Activated naive CD8-positive, alpha-beta T cell treated with anti-CD3 and anti-CD28 coated beads for 36 hours (primary cell): ENCODE measurements at places on chromosomes 5 and 9. TPM values are rescaled to one million over a fixed set of nuclear protein-coding genes. Genes with fewer than 3 reads are reported as not detected.

Gene SWI5
- 19.4 TPM for total RNA-seq

DNA sequence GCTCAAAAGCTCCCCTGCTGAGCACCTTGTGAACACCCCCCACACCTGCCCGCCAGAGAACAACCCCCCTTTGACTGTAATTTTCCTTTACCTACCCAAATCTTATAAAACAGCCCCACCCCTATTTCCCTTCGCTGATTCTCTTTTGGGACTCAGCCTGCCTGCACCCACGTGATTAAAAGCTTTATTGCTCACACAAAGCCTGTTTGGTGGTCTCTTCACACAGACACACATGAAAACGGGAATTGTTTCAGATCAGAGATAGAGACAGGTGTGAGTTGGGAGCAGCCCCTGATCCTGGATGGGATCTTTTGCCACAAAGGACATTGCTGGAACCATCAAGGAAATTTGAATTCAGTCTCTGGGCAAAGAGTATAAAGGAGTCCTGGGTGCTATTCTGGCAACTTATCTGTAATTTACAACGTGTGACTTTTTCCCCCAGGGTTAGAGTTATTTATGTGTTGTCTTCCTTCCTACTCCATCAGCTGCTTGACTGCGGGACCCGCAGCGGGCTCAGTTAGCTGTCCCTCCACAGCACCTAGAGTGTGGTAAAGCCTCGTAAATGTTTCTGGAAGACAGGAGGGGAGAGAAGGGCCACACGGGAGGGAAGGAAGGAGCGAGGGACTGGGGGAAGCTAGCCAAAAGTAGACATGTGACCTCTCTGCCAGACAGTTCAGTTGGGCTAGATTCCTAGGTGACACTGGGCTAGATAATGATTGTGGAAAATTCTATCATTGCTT lies 437.0 kb downstream of the ZNF608 start:
- DNase-seq = no peak

GRCh38 chr5:416636-416960 lies 26.4 kb upstream of the EXOC3 start:
- no peak for DNase-seq

DNA sequence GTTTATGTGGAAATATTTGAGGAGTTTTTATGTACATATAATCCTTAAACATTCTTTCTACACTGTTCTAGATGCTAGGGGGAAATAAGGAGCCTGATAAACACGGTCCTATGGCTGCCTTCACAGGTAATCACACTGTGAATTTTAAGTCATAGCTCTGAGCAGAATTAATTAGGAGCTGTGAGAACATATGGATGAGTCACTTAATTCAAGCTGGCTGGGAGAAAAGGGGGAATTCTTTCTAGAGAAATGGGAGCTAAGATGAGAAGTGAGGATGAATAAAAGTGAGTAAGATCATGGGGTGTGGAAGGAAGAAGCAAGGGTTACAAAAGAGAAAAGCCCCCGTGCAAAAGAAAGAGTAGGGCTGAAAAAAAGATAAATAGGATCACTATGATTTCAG lies 290.8 kb downstream of the DNAH5 start:
- DNase-seq = no peak

GRCh38 chr9:71213633-71214032 lies 92.2 kb upstream of the TRPM3 start:
- no peak for DNase-seq

DNA sequence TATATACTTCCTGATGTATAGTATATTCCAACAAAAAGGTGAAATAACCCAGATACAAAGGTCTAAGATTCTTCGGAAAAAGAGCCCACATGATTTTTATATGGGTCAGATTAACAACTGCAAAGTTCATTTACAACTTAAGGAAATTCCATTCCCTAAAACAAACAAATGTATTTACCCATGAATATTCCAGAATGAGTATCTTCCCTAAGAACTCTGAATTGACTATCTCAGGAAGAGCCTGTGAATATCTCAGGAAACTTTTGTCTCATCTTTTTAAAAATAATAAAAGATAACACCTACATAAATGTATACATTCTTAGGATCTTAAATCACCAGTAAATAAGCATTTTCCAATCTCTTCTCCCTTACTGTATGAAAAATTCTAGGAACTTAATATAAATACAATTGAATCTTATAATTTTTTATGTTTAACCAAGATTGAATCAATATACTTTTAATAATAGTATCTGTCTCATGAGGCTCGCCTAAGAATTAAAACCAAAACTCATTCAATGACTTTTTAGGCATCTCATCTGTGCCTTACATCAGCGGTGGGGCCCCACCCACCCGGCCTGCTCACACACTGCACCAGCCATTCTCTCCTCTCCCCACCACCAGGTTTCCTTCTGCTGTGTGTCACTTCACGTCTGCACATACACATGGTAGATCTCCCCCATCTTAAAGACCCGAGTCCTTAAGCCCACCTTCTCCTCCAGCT lies 78.1 kb downstream of the RAPGEF1 start:
- DNase-seq = peak; percentile 73

DNA sequence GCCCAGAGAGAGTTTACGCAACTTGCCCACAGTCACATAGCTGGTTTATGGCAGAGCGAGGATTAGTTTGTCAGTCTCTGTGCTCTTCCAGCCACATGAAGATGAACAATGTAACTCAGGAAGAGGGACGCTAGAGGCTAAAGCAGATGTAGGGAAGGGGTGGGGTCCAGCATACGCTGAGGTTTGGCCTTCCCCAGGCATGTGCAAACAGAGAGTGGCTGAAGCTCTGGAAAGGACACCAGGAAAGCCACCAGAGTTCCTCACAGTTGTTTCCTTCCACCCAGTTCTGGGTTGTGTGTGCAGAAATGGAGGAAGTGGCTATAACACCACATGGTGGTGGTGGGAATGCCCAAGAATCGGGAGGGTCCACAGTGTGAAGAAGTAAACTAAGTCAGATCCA lies 60.0 kb downstream of the SNX18 start:
- DNase-seq = no peak
